ENCODE measurements at places on chromosomes 12 and 14.

- peak; percentile 84 for DNase-seq
Observed at GRCh38 chr12:25997201-25997963, 38.9 kb downstream of the RASSF8 start.

GRCh38 chr12:96314723-96315122 lies 85.5 kb downstream of the CDK17 start:
- no peak for DNase-seq

GRCh38 chr12:62647586-62647985 lies 181.0 kb downstream of the MON2 start:
- DNase-seq = no peak

DNA sequence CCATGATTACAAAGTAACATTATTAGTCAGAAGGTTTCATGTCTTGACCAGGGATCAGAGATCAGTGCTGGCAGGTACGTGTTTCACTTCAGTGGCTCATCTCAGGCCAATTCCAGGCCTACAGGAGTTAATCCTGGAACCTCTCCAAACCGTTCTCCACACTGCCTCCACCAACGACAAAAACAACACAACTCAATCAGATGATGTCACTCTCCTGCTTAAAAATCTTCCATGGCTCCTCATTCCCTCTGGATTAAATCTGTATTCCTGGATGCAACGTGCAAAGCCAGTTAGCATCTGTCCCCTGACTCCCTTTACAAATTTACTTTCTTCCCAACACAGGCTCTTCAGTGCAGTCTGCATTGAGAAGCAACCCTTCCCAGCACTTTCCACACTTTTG lies 34.3 kb upstream of the TXNRD1 start:
- DNase-seq = no peak

DNA sequence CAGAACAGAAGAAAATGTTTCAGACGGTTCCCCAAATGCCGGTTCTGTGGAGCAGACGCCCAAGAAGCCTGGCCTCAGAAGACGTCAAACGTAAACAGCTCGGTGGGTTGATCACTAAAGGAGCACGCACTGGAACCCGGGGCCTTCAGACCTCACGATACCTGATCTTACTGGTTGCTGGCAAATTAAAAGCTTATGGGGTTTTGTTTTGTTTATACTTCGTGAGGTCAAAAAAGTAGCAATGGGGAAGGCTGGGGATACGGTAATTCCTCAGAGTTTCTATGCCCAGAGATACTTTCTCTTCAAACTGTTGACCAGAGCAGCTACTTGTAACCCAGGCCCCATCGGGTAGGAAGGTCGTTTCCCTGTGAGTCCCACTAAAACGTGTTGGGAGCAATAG lies 1.7 kb downstream of the CDKN1B start:
- no peak for DNase-seq

DNA sequence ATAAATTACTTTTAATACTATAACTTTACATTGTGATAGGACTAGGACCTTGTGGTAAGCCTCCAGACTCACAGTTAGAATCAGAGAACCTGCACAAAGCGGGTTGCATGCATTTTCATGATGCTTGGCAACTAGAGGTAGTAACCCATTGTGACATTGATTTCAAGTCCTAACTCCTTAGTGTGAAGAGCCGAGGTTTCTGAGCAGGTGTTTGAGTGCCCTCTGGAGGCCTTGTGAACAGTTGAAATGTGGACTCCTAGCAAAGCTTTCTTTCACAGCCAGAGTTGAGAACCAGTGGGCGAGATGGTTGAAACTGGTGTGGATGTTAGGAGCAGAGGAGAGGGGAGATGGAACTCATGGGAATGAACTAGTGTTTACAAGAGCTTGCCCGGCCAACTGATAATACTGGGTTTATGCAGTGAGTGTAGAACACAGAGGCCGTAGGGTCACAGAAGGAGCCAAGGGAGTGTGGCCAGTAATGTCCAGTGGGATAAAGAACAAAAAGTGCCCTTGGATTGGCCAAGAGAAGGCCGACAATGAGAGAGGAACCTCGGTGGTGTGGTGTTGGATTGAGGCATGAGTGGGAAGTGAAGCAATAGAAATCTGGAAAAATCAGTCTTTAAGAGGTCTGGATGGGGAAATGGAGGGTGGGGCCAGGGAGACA lies 10.9 kb downstream of the ZNF664 start:
- no peak for DNase-seq

DNA sequence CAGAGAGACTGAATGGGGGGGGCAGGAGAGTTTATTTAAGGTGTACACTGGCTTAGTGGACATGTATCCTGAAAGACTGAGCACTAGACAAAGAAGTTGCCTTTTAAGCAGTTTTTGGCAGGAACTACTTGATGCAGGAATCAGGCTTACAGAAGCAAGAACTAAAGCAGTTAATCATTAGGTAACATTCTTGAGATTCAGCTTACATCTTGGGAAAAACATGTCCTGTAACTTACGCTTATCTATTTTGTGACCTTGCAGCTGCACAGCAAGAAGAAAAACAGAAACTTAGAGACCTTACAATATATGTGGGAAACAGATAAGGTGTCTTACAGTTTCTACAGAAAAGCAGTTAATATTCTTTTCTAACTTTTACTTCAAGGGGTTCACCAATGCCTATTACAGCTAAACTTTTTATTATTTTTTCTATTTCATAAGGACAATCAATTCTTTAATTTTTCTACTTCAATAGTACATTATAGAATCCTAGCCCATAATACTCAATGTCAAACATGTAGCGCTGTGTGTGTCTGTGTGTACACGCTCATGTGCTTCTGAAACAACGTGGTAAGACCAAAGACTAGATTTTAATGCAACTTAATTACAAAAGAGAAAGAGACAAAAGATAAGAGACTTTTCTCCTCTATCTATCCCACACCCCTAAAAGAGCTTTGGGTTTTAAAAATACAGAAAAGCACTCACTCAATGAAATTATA lies 276.9 kb downstream of the PRKD1 start:
- DNase-seq = no peak

DNA sequence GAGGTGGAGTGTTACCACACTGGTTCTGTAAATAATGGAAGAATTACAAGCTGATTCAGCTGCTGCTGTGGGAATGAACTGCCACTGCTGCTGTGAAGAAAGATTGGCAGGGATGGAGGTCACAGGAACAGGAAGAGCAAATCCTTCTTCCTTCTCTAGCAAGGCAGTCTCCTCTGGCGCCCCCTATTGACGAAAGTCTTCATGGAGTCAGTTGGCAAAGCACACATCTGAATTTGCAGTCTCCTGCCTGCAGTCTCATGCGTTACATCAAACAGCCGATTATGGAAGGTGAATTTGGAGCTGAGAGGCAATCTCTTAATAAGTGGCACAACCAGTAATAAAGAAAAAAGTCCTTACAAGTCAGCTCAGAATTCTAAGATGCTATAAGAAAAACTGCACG lies 106.0 kb upstream of the TMTC1 start:
- DNase-seq = no peak

GRCh38 chr14:68848253-68848652 lies 55.4 kb upstream of the ZFP36L1 start:
- no peak for DNase-seq

GRCh38 chr12:5907807-5908206 lies 37.3 kb downstream of the ANO2 start:
- no peak for DNase-seq

Measured in AG04449 (cell line).